Foreskin fibroblast (primary cell): ENCODE measurements at places on chromosomes 1 and 21.

DNA sequence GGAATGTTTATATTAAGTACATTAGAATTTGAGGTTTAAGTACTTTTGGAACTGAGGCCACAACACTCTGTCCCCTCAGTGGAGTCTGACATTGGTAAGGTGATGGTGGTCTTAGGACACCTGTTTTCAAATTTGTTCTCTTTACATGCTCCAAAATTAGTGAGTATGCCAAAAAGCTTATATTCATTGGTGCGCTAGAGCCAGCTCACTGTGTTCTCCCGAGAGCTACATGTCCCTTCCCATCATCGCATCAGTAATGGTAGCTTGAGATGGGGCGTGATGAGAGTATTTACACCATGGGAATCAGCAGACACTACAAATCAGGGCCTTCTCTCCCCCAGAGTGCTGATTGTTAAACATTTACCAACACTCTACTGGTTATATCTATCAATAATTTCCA is 19.5 kb downstream of the ETS2 start:
- no peak for DNase-seq

GRCh38 chr21:46457801-46458314 is 833 bp upstream of the DIP2A start:
- peak; percentile 42 for DNase-seq

DNA sequence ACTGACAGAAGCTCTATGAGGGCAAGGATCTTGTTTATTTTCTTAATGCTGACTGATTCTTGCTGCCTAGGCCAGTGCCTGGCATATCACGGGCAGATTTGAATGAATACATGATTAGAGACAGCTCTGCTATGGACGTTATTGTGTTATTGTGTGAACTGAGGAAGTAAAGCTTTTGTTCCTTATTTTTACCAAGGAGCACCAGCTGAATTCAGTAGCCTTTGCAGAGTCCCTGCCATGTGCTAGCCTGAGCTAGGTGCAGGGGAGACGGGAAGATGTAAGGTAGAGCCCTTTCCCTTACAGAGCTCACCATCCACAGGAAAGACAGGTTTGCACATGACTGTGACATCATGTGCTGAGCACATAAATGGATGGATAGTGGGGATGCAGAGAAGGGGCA is 36.0 kb upstream of the SCMH1 start:
- DNase-seq = no peak

DNA sequence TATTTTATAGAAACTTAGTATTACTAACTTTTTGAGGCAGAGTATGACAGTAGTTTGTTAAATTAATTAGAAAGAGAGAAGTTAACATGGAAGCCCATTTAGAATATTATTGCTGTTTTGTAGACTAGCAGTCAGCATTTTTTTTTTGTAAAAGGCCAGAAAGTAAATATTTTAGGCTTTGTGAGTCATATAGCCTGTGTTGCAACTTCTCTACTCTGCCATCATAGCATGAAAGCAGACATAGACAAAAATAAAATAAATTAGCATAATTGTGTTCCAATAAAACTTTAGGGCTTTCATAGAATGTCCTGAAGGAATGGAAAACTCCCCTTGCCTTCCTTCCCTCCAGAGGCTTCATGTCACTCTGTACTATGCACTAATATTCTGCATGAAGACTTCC is 12.3 kb upstream of the RGS4 start:
- peak; percentile 41 for DNase-seq
